Progenitor cell of endocrine pancreas (in vitro differentiated cells): ENCODE measurements at places on chromosomes 4 and X. TPM values are rescaled to one million over a fixed set of nuclear protein-coding genes. Genes with fewer than 3 reads are reported as not detected.

DNA sequence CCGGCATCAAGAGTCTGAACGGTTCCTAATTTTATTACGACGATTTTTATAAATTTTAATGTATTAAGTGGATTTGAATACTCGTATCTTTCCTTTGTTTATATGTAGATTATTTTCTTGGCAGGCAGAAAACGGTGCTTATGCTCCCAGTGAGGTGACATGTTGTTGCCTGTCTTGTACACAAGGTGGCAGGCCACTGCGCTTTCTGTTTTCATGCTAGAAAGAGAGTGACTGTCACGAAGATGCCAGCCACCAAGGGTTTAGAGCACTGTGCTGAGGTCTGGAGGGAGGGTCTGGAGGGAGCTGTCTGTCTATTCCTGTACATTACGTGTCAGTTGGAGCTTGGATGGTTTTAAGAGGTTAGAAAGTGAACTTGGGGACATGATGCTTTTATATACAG lies 87.7 kb downstream of the SHROOM2 start:
- DNase-seq: no peak

DNA sequence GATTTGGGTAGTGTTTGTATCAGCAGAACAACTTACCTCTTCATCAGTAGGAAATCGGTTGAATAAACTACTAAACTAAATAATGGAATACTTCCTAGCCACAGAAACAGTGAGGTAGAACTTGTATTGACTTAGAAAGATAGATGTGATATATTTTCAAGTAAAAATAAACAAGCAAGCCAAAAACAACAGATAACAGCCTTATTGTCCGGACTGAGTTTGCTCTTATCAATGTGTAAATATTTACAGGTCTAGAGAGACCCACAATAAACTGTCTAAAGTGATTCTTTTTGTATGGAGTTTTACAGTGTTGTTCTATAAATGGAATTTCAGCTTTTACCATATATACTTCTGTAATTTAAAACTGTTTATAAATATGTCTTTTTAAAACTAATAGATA lies 721.8 kb downstream of the ADGRL3 start:
- DNase-seq: no peak

The XAGE1A gene
- not detected in 2 replicates for total RNA-seq

- no peak for DNase-seq
Measured at GRCh38 chr4:6113641-6114040, 86.7 kb downstream of the JAKMIP1 start.

DNA sequence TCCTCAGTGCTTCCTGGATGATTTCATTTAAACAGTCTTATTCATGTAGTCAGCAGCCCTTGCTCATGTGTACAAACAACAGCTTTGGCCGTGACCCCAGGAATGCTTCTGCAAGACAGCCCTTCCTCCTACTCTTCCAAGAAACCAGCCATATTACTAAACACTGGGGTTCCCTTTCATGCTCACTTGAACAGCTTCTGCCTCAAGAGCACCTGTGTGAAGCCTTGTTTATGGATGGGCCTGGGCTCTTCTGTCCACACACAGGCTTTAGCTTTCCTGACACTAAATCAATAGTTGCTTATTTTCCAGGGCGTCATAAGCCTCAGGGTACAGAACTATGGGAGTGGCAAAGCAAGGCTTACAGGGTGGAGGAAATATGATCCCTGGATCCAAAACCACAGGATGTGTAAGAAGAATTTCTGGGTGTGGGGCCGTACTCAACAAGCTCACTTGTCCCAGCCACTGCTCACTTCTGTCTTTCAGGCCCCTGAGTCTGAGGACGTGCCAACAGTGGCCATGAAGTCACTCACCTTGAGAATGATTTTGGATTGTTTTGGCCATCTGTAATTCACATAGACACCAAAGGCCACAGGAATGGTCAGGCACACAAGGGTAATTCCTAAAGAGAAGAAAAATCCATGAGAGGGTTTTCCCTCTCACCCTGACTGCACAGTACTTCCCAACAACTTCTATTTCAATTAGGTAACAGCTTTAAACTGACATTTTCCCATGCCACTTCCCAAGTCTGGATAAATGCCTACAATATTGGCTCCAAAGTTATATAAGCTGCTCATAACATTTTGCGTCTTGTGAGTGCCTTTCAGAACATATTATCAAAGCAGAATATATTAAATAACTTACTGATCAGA lies 17.7 kb downstream of the SLC10A6 start:
- DNase-seq: no peak

- no peak for DNase-seq
Measured at GRCh38 chrX:30949554-30949953, 60.5 kb upstream of the TAB3 start.

DNA sequence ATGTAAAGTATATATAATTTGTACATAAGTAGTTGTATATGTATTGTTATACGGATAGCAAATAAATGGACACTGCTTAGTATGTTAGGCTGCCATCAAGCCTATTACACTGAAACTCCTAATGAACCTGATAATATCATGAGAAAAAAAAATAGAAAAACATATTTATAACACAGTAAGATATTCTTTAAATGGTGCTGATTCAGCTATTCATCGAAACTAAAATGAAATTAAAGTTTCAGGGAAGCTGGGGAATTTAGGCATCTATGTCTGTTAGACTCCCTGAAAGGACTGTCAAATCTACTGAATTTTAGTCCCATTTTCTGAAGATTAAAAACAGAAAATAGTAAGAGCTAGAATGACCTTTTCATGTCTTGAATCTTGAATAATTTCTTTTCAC lies 647.1 kb upstream of the PABPC4L start:
- no peak for DNase-seq

DNA sequence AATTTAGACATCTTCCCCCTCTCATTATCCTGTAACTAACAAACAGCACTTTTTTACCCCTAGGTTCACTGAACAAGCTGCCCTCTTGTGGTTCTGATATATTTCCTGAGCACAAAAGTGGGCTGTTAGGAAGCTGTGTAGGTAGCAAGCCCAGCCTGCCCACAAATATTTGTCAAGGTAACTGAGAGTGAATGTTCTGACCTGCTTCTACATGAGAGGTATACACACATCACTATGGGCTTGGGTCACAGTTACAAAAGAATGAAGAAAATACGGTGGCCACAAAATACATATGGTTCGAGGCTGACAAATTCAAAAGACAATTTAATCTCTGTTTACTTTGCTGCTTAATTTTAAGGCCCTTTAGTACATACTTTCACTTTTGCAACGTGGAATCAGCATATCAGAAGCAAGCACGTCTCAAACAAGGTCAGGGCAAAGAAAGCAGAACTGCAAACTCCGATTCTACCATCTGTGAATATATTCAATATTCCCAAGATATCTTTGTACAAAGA lies 78.7 kb downstream of the RBM47 start:
- DNase-seq: no peak

The PLS3 gene
- 98.7 and 106 TPM in 2 replicates for total RNA-seq

The FBXO8 gene
- 10.0 and 12.8 TPM in 2 replicates for total RNA-seq

DNA sequence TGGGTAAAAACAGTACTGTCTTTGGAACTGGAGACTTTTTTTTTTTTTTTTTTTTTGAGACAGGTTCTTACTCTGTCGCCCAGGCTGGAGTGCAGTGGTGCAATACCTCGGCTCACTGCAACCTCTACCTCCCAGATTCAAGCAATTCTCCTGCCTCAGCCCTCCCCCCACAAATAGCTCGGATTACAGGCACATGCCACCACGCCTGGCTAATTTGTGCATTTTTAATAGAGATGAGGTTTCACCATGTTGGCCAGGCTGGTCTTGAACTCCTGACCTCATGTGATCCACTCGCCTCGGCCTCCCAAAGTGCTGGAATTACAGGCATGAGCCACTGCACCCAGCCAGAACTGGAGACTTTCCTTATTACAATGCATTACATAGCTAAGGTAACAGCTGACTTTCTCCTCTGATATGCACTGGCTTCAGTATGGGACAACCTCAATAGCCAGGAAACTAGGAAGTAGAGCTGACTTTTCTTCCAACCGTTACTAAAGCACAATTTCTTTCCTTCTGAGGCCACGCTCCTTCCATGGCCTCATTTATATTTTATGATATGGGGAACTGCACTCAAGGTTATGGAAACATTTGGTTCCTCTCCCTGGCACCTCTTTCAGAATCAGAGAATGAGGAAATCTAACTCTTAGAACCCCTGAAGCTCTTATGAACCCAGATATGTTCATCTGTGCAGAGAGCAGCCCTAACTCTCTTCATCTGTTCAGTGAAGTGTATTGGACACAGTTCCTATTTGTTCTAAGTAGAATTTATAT lies 53.5 kb upstream of the FAM9B start:
- no peak for DNase-seq

DNA sequence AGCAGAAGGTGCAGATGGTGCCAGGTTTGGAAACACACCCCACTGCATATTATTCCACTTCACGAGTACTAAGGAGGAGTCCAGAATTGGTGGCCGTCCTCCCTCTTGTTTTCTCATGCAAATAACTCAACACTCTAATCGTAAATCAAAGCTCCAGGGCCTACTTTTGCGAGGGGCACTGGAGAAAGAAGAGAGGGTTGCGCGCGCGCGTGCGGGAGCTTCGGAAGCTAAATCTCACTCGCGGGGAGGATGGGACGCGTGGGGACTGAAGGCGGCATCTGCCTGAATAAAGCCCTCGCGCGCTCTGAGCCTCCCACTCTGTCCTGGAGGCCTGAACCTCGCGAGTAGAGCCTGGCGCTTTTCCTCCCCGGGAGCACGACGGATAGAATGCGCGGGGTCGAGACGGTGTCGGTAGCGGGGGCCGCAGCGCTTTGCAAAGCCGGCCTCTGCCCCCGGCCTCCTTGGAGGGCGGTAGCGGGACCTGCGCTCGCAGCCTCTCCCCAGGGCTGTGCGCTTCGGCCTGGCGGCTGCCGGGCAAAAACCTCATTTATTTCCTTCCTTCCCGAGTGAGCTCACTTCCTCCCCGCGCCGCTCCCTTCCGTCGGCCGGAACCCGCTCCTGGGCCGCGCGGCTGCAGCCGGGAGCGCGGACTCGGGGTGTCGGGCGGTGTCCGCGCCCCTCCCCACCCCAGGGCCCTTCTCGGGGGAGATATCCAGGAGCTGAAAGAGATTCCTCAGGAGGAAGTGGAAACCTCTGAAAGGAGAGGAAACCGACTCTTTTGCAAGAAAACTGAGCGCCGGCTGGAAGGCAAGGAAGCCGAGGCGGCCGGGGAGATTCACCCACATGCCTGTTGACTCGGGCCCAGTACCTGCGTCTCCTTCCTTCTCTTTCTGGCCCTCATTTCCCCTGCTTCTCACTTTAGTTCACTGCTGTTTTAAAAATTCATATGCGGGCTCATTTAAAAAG lies 20.7 kb downstream of the HAND2 start:
- DNase-seq: no peak

DNA sequence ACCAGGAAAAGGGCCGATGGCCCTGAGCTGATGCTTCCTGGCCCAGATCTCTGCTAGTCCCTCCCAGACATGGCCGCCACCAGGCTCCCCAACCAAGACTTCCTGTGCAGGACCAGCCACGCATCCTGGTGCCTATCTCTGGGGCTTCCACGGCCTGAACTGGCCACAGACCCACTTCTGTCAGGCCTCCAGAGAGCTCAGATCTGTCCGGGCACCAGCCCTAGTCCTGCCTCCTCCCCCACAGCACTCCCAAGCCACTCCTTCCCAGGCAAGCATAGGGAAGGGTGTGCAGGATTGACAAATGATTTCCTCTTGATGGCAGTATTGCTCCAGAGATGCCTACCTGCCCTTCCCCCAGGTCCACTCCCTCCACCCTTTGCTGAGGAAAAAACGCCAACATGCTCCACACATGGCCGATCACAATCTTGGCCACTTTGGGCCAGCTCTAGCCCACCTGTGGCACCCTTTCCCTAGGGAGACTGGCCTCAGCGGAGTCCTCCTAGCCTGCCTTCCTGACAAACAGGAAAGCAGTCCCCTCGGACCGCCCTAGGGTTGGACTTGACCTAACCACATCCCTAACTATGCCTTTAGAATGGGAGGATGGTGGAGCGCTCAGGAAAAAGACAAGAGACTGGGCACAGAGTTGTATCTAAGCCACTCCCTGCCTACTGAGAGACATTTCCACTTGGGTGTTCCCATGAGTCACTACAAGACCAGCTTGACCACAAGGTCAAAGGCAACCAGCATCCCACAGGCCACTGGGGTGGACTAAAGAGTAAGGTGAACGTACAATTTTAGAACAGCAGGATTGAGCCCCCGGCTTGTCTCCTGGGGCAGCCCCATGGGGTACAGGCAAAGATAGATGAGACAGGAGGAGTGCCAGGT lies 277.5 kb upstream of the AGTR2 start:
- no peak for DNase-seq

GRCh38 chr4:180757927-180758326 lies 1485.3 kb upstream of the TENM3 start:
- no peak for DNase-seq

- DNase-seq: no peak
Measured at GRCh38 chr4:30172416-30172815, 547.8 kb upstream of the PCDH7 start.

- no peak for DNase-seq
Measured at GRCh38 chr4:140266958-140267568, 106.4 kb upstream of the SCOC start.

The AMOT gene
- 444 and 494 TPM in 2 replicates for total RNA-seq

- DNase-seq: no peak
Measured at GRCh38 chr4:37555322-37555721, 130.9 kb downstream of the RELL1 start.

The PRDM8 gene
- total RNA-seq: 0.31 and 0.38 TPM in 2 replicates

- no peak for DNase-seq
Measured at GRCh38 chrX:155877288-155877687, 3.9 kb upstream of the VAMP7 start.

The CASP3 gene
- total RNA-seq: 29.6 and 33.9 TPM in 2 replicates

GRCh38 chr4:38765382-38765781 lies 17.4 kb downstream of the TLR10 start:
- DNase-seq: no peak

- no peak for DNase-seq
Measured at GRCh38 chr4:25783943-25784342, 78.8 kb downstream of the SEL1L3 start.

DNA sequence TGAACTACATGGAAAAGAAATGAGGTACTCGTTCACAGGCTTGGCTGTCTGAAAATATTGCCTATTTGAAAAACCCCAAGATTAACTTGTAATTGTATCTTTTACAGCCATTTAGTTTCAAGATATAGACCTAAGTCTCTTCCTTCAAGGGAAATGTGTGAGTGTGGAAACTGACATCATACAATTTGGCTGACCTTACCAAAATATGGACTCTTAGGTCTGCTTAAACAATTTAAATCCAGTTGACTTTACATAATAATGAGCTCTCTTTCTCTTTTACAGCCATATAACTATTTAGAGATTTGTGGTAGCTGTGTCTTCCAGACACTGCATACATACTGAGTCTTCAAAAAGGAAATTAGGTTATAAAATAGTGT lies 186.9 kb downstream of the NR3C2 start:
- DNase-seq: no peak

The DAPP1 gene
- total RNA-seq: 0.12 TPM in 1 of 2 replicates, not detected in the other

- no peak for DNase-seq
Measured at GRCh38 chr4:176404621-176405020, 84.9 kb downstream of the SPCS3 start.

The DKK2 gene
- total RNA-seq: 12.6 and 17.0 TPM in 2 replicates

GRCh38 chr4:7165874-7166201 lies 26.5 kb upstream of the SORCS2 start:
- DNase-seq: no peak

DNA sequence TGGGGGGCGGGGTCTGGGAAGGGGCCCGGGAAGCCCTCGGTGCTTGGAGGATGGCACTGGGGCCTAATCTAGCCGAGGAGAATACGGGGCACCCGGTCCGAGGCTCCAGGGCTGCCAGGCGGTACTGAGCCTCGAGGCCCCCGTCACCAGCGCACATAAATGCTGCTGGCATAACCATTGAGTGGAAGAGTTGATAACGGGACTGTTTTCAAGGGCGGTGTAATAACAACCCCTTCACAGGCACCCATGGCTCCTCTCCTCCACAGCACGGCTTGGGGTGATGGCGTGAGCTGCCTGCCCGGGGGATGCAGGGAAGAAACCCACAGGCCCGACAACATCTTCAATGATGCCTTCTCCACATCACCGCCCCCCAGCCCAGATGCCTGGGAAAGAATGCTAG lies 130.7 kb downstream of the FAM53A start:
- DNase-seq: no peak
